ENCODE measurements at places on chromosomes 2 and 18. TPM values are rescaled to one million over a fixed set of nuclear protein-coding genes. Genes with fewer than 3 reads are reported as not detected.

GRCh38 chr18:24220318-24220688, 81.4 kb downstream of the CABYR start:
- DNase-seq = no peak

DNA sequence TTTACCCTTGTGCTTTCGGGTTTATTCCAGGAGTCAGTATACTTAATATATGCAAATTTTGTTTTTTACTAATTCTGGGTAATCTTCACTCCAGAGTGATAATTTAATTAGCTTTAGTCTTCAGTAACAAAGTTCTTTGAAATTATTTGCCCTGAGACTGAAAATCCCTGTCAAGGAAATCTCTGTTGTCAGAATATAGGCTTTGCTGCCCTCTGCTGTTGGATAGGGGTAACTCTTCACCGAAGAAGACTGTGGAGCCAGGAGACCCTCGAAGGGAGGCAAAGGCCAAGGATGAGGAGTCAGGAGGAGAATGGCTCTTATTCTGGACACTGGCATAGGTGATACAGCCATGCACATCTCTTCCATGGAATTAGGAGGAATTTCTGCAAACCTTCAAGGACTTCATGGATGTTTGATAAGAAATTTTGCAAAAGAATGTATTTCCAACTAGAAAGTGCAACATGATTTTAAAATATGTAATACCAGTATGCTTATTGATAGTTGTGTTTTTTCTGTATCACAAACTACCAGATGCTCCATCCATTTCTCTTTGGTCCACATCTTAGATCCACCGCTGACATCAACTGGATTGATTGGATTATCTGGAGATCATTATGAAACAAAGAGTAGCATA, 182.3 kb downstream of the RDH14 start:
- peak; percentile 49 for DNase-seq

DNA sequence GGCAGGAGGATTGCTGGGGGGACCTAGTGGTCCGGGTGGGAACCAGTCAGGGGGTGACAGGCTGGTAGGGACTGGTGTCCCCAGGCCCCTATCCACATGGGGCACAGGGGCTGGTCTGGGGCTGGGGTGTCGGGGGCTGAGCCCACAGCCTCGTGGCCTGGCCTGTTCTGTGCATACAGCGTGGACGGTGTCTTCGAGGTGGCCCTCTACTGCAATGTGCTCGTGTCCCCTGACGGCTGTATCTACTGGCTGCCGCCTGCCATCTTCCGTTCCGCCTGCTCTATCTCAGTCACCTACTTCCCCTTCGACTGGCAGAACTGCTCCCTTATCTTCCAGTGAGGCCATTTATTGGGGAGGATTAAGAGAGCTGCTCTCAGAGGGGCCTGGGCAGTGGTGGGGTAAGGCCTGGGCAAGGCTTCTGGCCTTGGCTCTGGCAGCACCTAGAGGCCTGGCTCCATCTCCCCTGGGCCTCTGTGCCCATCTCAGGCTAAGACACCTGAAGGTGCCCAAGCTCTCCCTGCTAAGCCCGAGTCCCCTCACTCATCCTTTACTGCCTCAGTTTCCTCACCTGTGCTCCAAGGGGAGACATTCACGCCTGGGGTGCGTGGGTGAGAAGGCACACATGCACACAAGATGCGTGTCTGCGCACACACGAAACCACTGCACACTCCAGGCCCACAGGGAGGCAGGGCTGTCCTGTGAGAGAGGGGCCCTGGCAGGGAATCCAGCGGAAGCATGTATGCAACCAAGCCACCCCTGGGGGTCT, 1.9 kb downstream of the CHRNG start:
- no peak for DNase-seq

DNA sequence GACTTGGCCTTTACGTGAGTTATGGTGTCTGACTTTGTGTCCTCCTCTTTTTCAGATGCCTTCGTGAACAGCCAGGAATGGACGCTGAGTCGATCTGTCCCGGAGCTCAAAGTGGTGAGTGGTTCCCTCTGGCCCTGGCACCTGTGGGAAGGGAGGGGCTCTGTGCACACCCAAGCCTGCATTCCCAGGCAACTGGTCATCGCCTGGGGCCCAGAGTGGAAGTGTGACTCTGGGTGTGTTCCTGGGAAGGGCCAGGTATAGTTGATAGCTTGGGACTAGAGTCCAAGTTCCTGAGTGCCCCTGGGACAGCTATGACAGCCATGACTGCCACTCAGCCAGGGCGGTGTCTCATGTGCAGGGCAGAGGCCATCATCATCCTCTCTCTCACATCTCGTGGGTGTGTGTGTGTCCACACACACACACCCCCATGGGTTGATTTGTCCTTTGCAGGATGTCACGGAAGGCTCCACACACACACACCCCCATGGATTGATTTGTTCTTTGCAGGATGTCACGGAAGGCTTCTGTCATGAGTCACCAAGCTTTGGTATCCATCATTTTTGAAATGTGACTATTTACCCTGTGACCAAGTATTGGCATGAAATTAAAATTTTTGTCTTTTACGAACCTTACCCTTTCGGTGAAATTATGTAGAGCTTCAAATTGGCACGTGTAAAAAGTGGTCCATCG, 215.4 kb downstream of the AGAP1 start:
- no peak for DNase-seq

- no peak for DNase-seq
These were observed 298.2 kb downstream of the EIPR1 start for GRCh38 chr2:3079466-3079865.

DNA sequence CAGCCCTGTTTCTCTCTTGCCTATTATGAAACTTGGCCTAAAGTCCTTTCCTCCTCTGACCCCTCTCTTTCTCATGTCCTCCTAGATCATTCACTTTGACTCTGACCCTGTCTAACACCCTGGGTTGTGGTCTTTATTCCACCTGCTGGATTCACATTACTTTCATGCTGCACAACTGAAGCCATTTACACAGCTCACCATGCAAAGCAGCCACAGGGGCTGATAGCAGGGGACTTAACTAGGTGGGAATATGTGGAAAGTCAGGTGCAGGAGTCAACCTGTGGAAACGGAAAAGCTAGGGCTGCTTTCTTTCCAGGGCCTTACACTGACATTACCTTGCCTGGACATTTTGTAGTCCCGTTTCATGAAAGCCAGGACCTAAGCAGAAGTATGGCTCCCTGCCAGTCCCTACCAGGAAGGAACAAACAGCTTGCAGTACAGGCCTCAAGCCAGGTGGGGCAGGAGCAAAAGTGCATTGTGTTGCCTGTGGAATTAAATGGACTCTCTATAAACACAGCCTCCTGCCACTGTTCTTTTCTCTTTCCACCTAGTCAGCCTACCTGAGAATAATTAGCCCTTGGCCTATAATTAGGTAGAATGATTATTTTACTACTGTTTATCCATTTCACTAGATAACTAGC, 11.8 kb downstream of the MAPRE3 start:
- DNase-seq = peak; percentile 13

The REG3A gene
- polyA plus RNA-seq = not detected

The CDK5R2 gene
- not detected for polyA plus RNA-seq

The SLC30A3 gene
- 6.2 TPM for polyA plus RNA-seq

GRCh38 chr2:10393640-10393982, 54.5 kb downstream of the ODC1 start:
- DNase-seq = no peak

The TNFAIP6 gene
- polyA plus RNA-seq = 1.4 TPM

DNA sequence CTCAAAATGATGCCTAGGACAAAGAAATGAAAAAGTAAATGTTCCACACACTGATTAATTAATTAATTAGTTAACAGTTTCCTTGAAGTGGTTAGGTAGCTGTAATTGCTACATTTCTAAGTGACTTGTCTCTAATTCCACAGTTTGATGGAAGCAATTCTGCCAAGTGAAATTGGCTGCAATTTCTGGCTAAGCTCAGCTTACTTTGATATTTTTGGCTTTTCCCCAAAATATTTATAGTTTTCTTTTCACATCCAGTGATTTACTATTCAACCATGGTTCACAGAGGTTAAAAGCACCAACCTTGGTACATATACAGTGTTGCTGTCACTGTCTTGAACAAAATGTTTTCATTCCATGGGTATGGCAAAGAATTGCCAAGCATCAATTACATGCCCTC, 459.5 kb upstream of the CDH20 start:
- no peak for DNase-seq

- no peak for DNase-seq
These were observed 99.7 kb downstream of the MEP1B start for GRCh38 chr18:32289483-32290075.

The CPO gene
- polyA plus RNA-seq = 1.7 TPM

DNA sequence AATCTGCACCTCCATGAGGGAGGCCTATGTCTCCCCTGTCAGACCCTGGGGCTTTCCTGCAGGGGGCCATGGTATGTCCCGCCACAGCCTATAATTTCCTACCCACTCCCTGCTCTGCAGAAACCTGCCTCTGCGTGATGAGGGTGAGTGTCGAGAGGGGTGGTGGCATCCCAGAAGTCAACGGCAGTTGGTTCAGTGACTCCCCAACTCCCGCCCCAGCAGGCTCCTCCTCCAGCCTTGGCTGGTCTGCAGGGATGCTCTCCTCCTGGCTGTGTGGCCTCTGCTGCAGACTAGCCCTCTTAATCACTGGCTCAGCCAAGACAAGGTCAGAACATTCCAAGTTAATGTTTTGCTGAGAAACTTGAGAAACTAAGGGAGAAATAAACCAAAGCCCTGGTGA, 13.3 kb downstream of the CELF4 start:
- no peak for DNase-seq
